Keratinocyte (primary cell): ENCODE measurements at places on chromosomes 6 and 20. TPM values are rescaled to one million over a fixed set of nuclear protein-coding genes. Genes with fewer than 3 reads are reported as not detected.

ZNF184 gene
- 2.3 to 4.3 TPM (median 3.1 TPM) in 3 replicates for polyA plus RNA-seq

DNA sequence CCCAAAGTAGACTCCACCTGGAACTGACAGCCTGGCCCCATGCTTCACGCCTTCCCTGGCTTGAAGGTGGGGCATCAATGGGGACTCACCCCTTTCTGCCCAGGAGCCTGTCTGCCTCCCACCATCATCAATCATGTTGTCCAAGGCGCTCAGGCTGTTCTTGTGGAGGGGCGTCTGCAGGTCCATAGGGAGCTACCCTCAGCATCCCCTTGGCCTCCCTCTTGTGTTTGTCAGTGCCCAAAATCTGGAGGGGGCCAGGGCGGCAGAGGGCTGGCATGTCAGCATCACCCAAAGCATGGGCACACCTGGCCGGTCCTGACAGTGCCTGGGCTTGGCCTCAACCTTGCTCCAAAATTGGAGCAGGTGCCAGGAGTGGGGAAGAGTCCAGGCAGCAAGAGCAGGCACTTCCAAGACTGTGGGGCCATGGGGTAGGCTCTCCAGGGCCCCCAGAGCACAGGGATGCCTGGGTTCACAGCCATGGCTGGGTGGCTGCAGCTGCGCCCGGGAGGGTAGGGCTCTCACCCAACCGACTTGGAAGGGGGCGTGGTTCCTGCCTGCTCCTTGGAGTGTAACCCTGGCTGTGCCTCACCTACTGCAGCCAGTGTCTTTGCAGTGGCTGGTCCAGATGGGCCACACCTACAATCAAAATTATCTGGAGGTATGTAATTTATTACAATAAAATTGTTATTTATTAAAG, 903.4 kb downstream of the EYS start:
- H3K27me3 ChIP-seq, result no peaks in the 10 kb centered on the region
- DNase-seq, result no peak
- H3K4me3 ChIP-seq, result no peak overlapping the region
- H3K27ac ChIP-seq, result no peak overlapping the region
- H3K4me1 ChIP-seq, result no peaks in the 10 kb centered on the region

GRCh38 chr6:104789770-104790190, 69.9 kb downstream of the HACE1 start:
- no peak for DNase-seq
- no peaks in the 10 kb centered on the region for H3K36me3 ChIP-seq
- no peaks in the 10 kb centered on the region for H3K4me1 ChIP-seq

DNA sequence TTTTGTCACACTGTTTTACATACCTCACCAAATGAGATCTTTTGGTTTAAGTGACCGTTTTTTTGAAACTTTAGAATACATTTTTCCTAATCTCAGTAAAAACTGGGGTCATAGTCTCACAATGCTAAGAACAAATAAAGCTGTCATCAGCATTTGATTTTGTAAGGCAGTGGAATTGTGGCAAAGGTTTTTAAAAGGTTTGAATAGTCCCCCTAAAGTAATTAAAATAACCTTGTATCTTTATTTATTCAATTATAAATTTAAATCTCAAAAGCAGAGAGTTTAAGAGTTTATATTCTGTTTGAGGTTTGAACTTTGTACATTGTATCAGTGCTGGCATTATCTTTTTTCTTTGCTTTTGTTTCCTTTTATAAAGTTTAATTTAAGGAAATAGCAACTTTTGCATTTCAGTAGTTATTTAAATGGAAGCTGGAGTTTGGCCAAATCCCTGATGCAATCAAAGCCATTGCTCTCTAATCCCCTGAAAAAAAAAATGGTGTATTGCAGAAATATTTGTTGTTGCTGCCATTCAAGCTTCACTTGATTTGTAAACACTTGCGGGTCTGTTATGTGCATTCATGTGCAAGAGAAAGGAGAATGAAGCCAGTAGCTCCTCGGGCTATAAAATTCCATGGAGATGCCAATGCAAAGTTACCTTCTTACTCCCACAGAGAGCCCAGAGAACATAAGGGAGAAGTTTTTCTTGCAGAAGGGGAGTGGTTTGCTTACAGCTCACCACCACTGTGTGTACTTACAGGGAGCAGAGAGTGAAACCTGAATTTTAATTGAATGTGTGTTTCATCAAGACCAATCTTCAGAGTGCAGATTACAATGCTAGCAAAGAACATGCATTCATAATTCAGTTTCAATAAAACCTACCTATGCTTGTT, 391.8 kb downstream of the ARHGAP18 start:
- DNase-seq, result no peak
- no peaks in the 10 kb centered on the region for H3K36me3 ChIP-seq
- no peaks in the 10 kb centered on the region for H3K27me3 ChIP-seq
- H3K4me3 ChIP-seq, result no peak overlapping the region

DNA sequence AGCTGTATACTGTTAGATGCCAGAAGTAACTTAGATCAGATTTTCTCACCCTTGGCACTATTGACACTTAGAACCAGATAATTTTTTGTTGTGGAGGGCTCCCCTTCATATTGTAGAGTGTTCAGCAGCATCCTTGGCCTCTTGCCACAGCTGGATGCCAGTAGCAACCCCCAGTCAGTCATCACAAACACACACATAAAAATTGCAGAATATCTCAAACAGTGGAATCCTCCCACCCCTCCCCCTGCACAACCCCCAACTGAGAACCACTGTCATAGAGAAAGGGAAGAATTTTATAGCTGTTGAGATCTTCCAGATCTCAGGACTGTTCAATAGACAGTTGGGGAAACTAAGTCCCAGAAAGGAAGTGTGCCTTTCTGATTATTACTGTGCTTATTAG, 81.2 kb upstream of the VSTM2L start:
- no peak overlapping the region for H3K4me3 ChIP-seq
- H3K36me3 ChIP-seq, result peaks cover 3% of the 10 kb centered on the region
- H3K27me3 ChIP-seq, result no peaks in the 10 kb centered on the region
- DNase-seq, result no peak
- no peaks in the 10 kb centered on the region for H3K4me1 ChIP-seq

GRCh38 chr6:10510592-10511367, 10.4 kb upstream of the GCNT2 start:
- no peaks in the 10 kb centered on the region for H3K36me3 ChIP-seq
- no peaks in the 10 kb centered on the region for H3K4me1 ChIP-seq
- no peak overlapping the region for H3K27ac ChIP-seq
